Liver (tissue), 10 donors: ENCODE measurements at places on chromosomes 16 and 17.

GRCh38 chr16:2816751-2817339, at the start of gene PRSS21:
TSS of gene PRSS21 (plus strand) at chr16:2817237. CDS start at chr16:2817269, 32 bp downstream.
- DNase-seq = no peak

DNA sequence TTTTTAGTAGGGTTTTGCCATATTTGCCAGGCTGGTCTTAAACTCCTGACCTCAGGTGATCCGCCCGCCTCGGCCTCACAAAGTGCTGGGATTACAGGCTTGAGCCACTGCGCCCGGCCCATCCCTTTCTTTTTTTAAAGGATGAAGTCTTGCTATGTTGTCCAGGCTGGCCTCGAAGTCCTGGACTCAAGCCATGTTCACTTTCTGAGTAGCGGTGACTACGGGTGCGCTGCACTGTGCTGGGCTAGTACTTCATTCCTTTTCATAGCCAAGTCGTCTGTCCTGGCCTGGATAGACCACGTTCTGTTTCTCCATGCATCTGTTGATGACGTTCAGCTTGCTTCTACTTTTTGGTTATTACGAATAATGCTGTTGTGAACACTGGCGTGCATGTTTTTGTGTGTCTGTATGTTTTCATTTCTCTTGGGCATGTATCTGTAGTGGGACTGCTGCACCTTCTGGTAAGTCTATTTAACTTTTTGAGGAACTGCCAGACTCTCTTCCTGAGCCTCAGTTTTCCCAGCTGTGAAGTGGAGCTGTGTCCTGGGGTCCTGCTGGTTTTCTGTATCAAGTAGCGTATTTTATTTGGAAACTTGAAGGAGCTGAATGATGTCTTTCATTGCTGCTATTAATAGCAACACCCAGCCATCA, 40.0 kb upstream of the GSE1 start:
- no peak for DNase-seq

DNA sequence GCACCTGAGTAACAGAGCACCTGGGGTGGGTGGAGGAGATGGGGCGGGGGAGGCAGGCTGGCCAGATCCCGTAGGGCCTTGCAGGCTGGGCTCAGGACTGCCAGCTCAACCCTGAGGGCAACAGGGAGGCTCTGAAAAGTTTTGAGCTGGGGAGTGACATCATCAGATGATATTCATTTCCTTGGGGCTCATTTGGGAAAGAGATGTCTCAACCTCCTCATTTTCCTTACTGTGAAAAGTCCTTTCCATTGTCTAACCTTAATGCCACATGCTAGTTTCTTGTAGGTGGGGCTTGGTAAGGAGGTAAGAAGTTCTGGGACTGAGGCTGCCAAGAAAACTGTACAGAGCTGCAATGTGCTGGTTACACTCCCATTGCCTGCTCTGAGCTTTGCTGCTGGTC, 3.7 kb downstream of the TNS4 start:
- DNase-seq = no peak

DNA sequence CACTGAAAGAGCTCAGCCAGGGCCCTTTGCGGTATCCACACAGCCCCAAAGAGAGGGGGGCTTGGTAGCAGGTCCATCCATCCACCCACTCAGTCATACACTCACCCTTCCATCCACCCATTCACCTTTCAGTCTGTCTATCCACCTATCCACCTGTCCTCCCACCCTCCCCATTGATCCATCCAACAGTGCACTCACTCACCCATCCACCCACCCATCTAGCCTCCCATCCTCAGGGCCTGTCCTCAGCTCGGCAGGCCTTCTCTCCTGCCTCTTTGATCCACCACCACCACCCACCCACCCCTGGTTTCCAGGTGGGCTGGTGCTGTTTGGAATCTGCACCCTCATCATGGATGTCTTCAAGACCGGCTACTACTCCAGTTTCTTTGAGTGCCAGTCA, 1.2 kb downstream of the OTOP2 start:
- DNase-seq = no peak

DNA sequence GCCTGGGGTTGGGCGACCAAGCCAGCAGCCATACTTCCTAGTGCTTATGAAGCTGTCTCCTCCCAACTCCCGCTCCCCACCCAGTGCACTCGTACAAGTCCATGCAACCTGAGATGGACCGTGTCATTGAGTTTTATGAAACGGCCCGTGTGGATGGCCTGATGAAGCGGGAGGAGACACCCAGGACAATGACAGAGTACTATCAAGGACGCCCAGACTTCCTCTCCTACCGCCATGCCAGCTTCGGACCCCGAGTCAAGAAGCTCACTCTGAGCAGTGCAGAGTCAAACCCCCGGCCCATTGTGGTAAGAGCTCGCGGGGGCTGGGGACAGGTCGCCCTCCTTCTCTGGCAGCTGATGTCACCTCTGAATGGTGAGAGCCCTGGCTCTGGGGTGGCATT, 11.0 kb upstream of the KATNB1 start:
- no peak for DNase-seq

DNA sequence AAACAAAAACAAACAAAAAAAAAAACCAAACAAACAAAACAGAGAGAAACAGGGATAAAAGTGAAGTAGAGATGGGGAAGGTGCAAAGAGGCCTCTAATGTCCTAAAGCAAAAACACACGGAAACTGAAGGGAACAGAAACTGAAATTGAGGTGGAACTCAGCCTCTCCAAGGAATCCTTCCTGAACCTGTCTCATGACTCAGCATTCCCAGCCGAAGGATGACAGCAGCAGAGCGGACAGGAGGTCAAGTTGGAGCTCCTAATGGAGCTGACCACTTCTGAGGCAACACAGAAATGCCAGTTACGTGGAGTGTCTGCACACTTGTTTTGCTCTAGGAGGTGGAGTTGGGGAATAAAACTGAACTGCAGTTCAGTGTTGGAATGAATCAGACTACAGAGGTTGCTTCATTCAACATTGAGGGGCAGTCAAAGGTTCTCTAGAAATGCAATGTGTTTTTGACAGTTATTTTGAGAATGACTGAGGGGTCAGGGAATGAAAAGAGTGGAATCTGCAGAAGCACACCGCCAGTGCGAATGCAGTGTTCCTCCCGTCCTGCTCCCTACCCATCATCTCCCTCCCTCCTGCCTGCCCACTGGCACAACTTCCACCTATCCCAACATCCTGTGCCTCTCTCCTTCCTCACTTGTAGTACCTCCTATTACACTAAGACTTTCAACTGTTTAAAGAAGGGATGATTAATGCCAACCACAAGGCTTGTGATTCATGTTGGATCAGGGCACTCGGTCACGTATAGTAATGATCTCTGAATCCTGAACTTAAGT, 6.3 kb downstream of the UBE2O start:
- DNase-seq = no peak

DNA sequence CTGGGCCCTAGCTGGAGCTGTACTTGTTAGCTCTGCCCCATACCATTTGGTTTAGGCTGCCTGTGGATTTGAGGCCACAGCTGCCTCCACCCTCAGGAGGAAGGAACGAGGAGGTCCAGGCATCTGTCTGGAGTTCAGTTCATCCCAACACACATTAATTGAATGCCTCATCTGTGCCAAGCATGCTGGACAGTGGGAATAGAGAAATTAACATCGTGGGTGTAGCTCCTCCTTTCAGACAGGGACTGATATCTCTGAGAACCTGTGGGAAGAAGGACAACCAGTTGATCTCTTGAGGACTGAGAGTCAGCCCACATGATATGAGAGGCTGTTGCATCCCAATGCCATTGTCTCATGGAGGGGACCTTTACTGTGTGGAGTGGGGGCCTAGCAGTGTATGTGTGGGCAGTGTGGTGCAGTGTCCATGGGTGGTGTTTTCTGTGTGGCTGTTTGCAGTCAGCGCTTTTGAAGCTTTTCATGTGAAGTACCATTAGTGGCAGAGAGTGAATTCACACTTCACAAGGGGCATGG, 29.4 kb upstream of the DDX52 start:
- no peak for DNase-seq

DNA sequence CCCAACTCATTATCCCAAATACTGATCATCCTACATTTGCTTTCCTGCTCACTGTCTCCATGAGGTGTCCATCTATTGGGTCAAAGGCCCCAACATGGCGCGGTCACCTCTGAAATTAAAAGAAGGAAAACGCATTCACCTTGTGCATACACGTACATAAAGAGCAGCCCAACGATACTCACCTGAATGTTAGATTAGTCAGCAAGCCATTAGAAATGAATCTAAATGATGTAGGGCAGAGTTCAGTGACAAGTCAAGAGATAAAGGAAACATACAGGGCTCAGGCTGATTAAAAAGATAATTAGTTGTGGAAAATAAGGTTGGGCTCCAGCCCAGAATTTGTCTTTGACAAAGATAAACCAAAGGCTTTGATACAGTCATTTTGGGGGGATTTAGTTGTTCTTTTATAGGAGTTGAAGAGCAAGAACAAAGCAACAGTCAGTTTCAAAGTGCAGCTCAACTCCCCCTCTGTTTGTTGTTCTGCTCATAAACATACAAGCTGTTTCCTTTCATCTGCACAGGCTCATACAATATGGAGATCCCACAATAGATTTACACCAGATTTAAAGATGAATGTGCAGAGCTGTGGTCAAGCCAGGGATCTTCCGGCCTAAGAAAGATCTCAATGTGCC, 21.1 kb downstream of the NXPH3 start:
- no peak for DNase-seq

- no peak for DNase-seq
These were observed 2.2 kb upstream of the MAP2K6 start for GRCh38 chr17:69412251-69412671.

GRCh38 chr17:61702450-61702849, 111.4 kb upstream of the NACA2 start:
- no peak for DNase-seq

- no peak for DNase-seq
These were observed 30.9 kb downstream of the OR1D5 start for GRCh38 chr17:3032258-3033247.

DNA sequence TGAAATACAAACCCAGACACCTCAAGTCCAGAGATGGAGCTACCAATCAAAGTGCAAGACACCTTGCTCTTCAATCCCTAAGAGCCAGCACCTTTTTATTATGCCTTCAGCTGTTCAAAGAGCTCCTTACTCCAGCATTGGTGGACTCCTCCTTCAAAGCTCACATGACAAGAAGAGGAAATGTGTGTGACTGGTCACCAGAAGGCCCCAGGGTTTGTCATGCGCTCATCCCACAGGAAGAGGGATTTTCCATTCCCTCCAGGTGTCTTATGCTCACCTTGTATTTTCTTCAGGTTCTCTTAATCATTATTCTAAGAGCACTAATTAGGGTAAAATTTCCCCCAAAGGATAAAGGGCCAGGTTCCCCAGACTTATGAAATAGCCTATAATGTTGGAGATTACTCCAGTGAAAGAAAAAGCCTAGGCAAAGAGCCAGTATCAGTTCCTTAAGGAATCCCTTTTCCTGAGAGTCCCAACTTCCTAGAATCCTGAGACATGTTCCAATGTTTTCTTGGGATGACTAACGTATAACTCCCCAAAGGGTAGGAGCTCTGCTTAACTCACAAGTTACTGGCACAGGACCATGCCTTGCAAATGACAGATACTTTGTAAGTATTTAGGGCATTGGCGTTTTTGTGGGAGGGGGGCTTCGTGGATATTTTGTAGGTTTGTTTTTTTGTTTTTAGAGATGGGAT, 56.9 kb upstream of the SOX9 start:
- DNase-seq = no peak

GRCh38 chr17:76053246-76054111, 18.8 kb downstream of the SRP68 start:
- DNase-seq = no peak

DNA sequence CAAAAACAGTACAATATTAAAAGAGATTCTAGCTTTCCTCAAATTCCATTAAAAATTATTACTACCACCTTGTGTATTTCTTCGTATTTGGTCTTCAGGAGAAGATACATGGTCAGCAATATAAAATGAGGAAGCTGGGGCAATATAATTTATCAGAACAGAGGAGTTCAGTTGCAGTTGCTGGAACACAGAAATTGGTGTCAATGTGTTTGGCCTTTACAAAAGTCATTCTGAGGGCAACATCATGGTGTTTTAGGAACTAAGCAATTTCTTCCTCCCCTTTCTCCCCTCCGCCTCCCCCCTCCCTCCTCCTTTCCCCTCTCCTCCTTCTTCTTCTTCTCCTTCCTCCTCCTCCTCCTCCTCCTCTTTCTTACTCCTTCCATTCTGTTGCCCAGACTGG, 102.1 kb downstream of the YPEL2 start:
- no peak for DNase-seq

DNA sequence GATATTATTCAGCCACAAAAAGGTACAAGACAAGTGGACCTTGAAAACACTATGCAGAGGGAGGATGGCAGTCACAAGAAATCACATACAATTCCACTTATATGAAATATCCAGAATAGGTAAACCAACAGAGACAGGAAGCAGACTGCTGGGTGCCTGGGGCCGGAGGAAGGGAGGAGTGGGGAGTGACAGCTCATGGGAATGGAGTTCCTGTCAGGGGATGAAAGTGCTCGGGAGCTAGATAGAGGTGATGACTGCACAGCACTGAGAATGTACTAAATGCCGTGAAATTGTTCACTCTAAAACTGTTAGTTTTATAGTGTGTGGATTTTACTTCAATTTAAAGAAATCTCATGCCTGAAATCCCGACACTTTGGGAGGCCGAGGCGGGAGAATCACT, 74.2 kb upstream of the MED9 start:
- no peak for DNase-seq

DNA sequence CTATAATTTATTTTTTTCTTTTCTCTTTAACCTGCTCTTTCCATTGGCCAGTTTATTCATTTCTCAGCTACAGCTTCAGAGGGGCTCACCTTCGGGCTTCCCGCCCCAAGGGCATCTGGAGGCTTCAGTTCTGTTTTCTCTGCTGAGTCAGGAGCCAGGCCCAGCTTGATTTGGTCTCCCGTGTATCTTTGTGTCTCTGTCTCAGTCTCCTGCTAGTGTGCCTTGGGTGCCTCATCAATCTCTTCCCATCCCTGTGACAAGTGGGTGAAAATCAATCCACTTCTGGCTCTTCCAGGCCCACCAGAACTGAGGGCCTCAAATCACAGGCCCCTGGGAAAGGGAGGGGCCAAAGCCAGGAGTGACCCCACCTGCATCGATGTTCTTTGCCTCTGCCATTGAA, 72.1 kb downstream of the CCDC182 start:
- DNase-seq = peak; percentile 13

DNA sequence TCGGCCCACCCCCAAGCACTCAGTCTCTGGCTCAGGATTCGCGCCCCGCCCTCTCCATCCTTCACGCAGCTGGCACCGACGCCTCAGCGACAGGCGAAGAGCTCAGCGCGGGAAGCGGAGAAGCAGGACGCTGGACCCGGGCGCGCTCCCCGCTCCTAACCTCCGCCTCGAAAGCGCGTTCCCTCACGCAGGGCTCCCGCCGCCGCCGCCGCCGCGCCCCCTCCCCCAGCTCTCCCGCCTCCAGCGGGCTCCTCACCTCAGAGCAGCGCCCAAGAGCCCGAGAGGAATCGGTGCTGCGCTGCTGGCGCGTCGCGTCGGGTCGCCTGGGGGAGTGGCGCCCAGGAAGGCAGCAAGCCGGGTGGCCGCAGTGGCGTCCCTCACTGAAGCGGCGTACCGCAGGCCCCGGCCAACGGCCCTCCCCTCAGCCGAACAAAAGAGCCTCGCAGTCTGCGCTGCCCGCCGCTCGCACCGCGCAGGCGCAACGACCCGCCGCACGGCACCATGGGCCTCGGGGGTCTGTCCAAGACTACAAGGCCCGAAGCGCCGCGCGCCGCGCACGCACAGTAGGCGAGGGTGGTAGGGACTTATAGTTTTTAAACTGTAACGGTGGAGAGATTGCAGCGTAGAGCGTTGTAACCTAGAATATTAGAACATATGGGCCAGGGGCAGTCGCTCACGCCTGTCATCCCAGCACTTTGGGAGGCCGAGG, at the start of gene CBX1:
Gene CBX1 (minus strand): TSS at position 467 of the 709 bp plus-strand sequence. CDS start 24,474 bp downstream, outside the sequence.
- peak; percentile 84 for DNase-seq

- DNase-seq = no peak
These were observed 120.5 kb downstream of the ZFHX3 start for GRCh38 chr16:72927199-72928089.
